ENCODE measurements at places on chromosomes 2 and 18.

GRCh38 chr2:114346658-114347057 lies 95.8 kb upstream of the DPP10 start:
- DNase-seq: no peak

DNA sequence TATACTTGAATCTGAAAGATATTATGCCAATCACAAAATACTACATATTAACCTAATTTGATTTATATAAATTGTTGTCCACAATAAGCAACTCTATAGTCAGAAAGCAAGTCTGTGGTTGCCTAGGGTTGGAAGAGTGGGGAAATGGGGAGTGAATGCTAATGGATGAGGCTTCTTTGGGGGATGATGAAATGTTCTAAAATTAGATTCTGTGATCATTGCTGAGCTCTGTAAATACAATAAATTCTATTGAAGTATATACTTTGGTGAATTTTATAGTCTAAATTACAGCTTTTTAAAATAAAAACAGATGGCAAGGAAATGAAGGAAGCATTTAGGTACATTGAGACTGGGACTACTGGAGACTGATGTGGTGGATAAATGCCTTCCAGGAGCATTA lies 275.5 kb downstream of the MBD2 start:
- no peak for DNase-seq

- DNase-seq: no peak
Observed at GRCh38 chr2:192579965-192580700, 385.4 kb upstream of the TMEFF2 start.

DNA sequence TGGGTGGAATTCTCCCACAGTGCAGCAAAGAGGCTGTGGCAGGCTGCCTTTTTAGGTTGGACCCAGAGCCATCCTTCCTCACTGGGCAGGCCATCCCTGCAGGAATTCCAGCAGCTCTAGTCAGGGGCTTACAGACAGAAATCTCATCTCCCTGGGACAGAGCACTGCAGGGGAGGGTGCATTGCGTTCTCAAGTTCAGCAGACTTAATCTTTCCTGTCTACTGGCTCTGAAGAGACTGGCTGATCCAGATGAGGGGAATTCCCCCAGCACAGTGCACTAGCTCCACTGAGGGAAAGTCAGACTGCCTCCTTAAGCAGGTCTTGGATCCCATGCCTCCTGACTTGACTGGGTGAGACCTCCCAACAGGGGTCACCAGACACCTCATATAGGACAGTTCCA lies 899.7 kb upstream of the VRK2 start:
- DNase-seq: no peak

GRCh38 chr2:71782323-71782722 lies 329.0 kb downstream of the DYSF start:
- DNase-seq: no peak

GRCh38 chr18:56702946-56703345 lies 51.8 kb downstream of the WDR7 start:
- DNase-seq: no peak

- no peak for DNase-seq
Observed at GRCh38 chr2:195722075-195722474, 65.0 kb downstream of the SLC39A10 start.

DNA sequence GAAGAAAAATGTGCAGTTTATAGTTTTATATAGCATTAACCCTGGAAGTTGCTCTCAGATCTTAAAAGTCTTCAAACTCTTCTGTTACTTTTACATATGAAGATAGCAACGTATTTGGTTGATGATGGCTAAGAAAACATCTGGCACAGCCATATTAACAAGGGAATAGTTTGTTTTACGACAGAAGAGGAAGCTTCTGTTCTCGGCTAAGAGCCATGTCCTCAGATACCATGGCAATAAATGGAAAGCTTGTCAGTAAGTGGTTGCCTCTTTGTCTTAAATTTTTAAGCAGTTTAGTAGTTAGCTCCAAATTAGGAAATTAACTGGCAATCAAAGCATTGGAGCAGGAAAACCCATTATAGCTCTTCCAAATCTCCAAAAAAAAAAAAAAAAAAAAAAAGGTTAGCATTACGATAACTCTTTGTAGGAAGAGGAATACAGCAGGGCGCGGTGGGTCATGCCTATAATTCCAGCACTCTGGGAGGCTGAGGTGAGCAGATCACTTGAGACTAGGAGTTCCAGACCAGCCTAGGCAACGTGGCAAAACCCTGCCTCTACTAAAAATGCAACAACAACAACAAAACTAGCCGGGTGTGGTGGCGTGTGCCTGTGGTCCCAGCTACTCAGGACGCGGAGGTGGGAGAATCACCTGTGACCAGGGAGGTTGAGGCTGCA lies 4.5 kb upstream of the STON1 start:
- DNase-seq: no peak

DNA sequence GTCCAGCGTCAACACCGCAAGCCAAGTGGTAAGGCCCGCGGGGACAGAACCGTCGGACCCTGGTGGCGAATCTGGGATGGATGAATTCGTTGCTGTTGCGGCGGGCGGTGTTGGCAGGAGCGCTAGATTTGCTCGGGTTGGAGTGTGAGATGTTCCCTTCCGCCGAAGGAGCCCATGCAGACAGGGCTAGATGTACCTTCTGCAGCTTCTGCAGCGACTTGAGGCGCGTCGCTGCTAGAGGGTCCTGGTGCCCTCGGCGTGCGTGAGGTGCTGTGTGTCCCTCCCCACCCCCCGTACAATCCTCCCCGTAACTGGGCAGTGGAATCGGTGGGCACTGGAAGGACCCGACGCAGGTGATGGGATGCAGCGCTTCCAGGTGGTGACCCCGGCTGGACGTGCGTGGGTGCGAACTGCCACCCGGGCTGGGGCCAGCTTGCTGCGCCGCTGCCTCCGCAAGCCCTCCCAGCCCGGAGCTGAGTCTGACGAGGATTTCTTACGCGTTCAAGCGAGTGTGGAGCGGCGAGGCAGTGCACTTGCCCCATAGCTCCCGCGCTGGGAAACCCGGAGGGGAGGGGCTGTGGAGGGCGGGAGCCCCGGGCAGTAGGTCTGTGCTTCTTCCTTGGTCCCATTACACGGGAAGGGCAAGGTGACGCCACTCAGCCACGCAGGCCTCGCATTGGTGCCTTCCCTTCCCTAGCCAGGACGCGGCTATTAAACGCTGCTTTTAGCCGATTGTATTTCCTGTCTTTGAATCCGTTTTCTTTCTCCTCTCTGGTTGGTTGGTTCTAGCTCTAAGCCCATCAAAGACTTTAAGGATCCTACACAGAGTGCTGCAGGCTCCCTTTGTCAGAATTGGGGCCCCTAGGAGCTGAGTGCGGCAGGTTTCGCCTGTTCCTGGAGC lies 34.2 kb downstream of the CHRNA1 start:
- no peak for DNase-seq

- DNase-seq: peak; percentile 74
Observed at GRCh38 chr2:54597153-54597848, 126.2 kb upstream of the EML6 start.

DNA sequence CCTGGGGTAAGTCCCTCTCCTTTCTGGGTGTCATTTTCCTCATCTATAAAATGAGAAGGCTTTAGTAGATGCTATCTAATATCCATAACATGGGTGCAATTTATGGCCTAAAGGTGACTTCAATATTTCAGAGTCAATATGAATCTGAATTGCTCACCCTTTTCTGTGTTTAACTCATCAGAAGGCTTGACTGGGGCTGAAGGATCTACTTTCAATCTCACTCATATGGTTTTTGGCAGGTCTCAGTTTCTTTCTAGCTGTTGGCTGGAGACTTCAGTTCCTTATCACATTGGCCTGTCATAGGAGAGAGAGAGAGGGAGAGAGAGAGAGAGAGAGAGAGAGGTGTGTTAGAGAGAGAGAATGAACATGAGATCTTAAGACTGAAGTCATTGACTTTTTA lies 343.7 kb upstream of the MEX3C start:
- no peak for DNase-seq

GRCh38 chr2:136209561-136210454 lies 91.9 kb upstream of the CXCR4 start:
- DNase-seq: no peak

GRCh38 chr2:3076848-3077642 lies 300.6 kb downstream of the EIPR1 start:
- DNase-seq: no peak

DNA sequence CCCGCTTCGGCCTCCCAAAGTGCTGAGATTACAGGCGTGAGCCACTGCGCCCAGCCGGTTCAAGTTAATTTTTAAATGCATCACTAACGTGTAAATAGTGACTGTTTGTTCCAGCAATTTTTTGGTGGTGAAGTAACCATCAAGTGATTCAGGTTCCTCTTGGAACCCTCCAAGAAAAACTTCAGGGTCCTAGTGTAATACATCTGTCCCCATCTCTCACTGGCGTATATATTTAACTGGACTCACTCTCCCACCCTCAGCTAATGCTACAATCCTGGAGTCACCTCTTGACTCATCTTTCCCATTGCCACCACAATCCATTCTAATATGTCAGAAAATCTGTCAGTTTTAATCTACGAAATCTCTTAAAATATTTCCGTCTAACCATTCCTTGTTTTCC lies 10.3 kb downstream of the SULT1C4 start:
- no peak for DNase-seq

DNA sequence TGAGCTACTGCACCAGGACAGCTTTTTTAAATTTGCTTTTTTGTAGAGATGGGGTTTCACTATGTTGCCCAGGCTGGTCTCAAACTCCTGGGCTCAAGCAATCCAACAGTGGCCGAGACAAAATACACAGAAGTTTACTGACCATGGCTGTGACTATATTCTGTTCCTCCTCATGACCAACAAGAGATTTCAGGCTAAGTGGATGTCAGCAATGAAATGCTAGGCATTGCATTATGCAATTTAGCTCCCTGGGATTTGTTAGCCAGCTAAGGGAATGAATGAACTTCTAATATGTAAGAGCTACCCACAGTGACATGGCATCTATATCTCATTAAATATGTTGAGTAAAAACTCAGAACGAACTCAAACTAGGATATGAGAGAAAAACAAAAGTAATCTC lies 81.9 kb upstream of the MBOAT2 start:
- no peak for DNase-seq

GRCh38 chr2:178114462-178114861 lies 2.2 kb downstream of the RBM45 start:
- no peak for DNase-seq

- no peak for DNase-seq
Observed at GRCh38 chr2:64766841-64767669, 113.3 kb upstream of the SERTAD2 start.

GRCh38 chr2:68925295-68925896 lies 27.3 kb downstream of the GKN2 start:
- no peak for DNase-seq

DNA sequence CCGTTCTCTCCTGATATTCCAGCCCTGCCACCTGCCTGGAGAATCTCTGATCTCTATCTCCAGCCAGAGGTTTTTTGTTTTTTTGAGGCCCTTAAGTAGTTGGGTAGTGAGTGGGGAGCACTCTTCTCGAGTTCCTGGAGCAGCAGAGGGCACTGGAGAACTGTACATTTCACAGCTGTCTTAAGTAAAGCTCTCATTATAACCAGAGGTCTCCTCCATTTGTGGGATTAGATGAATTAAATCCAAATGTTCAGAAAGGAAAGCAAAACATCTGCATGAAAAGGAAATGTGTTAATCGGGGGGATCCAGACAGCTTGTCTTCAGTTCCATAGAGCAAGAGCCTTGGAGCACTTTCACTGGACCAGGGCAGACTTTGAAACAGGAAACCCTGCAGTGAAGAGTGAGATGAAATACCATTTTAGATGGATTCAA lies 32.8 kb downstream of the AOX1 start:
- no peak for DNase-seq

DNA sequence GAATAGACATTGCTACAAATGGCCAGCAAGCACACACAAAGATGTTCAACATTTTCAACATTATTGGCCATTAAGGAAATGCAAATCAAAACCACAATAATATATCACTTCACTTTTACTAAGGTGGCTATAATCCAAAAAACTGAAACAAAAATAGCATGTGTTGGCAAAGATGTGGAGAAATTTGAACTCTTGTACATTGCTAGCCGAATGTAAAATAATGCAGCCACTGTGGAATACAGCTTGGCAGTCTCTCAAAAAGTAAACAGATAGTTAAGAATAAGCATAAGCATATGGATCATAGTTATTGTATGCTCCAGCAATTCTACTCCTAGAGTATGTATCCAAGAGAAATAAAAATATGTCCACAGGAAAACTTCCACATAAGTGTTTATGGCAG lies 192.5 kb downstream of the EN1 start:
- DNase-seq: no peak

DNA sequence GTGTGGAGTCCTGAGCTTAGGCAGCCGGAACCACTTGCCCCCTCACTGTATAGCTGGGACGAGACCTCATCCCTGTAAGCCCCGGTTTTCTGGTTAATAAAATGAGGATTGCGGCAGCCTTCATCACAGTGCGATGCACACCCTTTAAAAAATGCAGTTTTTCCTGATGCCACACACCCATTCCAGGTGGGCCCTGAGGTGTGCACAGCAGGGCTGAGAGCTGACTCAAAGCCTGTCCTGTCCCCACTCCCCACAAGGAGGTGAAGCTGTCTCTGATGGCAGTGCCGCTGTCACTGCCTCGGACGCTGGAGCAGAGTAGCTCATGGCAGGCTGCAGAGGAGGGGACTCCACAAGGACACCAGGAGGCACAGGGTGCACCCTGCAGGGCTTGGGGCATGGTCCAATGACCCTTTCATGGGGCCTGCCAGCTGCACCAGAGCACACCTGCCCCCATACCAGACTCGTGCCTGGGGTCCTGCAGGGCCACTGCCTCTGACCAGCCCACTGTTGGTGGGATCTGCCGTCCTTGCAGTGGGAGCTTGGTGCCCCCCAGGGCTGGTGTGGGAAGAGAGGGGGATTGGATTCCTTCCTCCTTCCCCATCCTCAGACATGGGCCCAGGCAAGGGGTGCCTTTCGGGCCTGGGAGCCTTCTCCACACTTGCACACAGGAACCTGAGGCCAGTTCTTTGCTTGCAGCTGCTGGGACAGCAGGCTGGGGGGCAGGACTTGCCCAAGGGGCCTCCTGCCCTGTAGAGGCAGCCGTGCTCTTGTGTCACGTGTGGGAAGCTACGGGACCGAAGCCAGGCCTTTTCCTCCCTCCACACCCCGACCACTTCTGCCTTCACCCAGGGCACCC lies 22.8 kb downstream of the GPC1 start:
- peak; percentile 9 for DNase-seq

- no peak for DNase-seq
Observed at GRCh38 chr2:13212115-13212514, 495.4 kb downstream of the TRIB2 start.

DNA sequence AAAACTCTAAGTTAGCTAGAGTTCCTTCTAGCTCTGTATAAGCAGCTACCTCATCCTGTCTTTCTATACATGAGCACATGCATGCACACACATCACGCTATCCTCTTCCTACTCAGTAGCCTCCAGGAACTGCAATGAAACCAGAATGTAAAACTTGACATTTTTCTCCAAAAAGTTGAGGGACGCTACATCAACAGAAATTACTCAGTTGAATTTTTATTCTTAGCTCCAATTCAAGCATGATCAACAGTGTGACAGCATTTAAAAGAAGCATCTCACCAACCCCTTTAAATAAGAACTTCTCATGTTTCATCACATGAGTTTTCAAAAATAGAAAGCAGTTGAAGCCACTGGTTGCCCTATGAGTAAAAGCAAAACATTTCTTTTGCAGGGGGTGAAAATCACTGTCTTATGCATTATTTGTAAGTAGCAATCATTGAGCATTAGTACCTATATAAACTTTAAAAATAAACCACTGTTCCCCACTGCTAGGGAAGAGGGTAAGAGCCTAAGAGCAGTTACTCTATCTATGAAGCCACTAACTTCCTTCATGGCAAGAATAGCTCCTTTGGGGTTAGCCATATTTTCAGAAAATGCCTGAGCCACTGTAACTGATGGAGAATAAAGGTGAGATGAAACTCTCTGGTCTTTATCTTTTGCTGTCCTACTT lies 77.9 kb upstream of the ARL5A start:
- DNase-seq: no peak

Measured in psoas muscle (tissue), 8 donors.